Stimulated activated CD4-positive, alpha-beta T cell treated with anti-CD3 and anti-CD28 coated beads, TNF-alpha, amount 100 ng/mL, for 4 hours (primary cell): ENCODE measurements at places on chromosomes 1 and 21.

GRCh38 chr1:197519741-197520334 lies 251.8 kb downstream of the CRB1 start:
- DNase-seq: no peak

DNA sequence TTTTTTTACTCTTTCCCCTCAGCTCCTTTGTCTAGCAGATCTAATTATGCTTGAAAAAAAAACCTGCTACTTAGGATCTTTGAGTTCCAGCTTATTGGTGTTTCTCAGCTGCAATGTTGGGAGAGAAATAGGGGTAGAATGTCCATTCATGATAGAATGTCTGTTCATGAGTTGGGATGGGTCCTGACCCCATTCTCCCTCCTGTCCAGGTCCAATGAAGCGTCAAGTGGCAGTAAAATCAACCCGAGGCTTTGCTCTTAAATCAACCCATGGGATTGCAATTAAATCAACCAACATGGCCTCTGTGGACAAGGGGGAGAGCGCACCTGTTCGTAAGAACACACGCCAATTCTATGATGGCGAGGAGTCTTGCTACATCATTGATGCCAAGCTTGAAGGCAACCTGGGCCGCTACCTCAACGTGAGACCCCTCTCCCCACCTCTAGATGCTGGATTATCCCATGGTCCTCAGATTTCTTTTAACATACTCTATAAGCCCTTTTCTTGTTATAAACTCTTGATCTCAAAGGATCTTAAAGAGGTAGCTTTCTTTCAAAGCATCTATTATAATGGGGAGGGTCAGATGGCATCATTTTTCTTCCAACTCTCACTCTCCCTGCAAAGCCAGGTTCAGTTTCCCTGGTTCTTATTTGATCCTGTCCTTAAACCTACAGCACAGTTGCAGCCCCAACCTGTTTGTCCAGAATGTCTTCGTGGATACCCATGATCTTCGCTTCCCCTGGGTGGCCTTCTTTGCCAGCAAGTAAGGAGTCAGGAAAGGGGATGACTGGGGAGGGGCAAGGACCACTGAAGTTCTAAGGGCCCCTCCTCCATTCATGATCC lies 11.1 kb downstream of the CERS2 start:
- no peak for DNase-seq

GRCh38 chr1:167864392-167865032 lies 49.4 kb downstream of the ADCY10 start:
- DNase-seq: no peak

- DNase-seq: no peak
These were observed 5.8 kb upstream of the RERE start for GRCh38 chr1:8823295-8823664.

GRCh38 chr1:84090447-84091245 lies 53.4 kb upstream of the PRKACB start:
- no peak for DNase-seq

DNA sequence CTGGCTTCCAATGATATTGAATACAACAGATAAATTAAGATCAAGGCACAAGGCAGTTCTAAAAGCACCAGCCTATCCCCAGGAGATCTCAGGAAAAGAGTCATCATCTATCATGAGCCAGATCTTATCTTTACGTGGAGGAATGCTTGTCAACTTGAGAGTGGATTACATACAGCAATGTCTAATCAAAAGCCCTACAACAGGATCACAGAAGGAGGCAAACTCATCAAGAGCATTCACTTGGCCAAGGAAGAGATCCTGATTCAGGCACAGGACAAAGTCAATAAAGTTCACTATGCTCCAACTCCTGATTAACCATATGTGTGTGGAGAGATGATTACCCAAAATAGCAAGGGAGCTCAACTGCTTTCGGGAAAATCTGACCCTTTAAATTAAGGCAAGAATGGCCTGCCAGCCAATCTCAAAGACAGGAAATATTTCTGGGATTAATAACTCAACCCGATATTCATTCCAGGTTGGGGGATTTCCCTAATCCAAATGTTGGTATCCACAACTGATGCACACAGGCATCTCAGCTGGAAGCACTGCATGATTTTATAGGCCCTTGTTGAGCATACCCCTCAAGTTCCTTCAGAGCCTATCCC lies 33.7 kb downstream of the TBX15 start:
- DNase-seq: no peak

- DNase-seq: no peak
These were observed 17.0 kb upstream of the RUNX3 start for GRCh38 chr1:24946861-24947658.

- DNase-seq: no peak
These were observed 63.2 kb downstream of the STYXL2 start for GRCh38 chr1:167157114-167157513.

- DNase-seq: no peak
These were observed 83.9 kb downstream of the FASLG start for GRCh38 chr1:172742599-172743500.

GRCh38 chr1:6247651-6248050 lies 3.7 kb downstream of the HES3 start:
- DNase-seq: no peak

DNA sequence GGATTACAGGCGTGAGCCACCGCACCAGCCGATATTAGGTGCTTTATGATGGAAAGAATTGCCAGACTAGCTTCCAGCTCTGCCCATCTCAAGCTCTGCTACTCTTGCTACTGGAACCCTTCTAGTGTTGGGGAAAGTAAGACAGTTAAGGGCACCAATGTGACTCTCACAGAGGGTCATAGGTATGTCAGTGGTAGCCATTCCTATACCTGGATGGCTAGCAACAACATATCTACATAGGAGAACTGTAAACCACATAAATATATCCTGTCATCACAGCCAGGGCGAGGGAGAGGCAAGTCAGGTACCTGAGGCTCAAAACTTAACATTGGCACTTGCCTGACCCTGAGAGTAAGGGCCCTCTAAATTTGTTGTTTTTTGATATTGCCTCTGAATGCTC lies 1.7 kb upstream of the RHOU start:
- no peak for DNase-seq

DNA sequence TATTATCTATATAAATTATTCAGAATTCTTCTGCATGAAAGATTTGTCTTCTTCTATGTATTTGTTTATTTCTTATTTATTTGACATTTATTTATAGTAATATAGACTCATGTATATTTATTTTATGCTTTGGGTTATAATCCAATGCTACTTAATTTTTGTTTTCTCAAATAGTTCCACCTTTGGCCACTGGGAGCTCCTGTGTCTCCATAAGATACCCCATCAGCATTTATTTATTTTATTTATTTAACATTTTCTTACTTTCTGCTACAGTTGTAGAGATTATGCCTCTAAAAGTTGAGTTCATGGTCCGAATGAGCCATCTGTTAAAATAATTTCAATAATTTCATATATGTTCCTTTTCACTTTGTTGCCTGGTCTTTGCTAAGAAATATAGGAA lies 289.4 kb downstream of the ADGRL2 start:
- DNase-seq: no peak

- DNase-seq: no peak
These were observed 44.1 kb upstream of the EIF4G3 start for GRCh38 chr1:21220815-21221214.

DNA sequence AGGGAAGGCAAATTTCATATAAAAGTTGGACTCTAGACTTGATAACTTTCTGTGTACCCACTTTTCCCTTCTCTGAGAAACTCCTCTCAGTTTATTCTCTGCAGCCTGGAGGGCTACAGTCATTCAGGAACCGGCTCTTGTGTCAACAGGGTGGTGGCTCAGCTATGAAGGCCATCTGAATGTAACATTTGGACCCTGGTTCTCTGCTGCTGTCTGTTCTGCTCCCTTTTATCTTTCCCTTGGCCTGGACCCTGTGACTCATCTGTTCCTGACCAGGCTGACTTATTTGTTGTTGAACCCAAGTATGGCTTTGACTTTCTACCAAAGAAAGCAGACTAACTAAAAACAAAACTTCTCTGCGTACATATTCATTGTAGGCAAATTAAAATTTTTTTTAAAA lies 75.4 kb downstream of the CENPF start:
- no peak for DNase-seq

DNA sequence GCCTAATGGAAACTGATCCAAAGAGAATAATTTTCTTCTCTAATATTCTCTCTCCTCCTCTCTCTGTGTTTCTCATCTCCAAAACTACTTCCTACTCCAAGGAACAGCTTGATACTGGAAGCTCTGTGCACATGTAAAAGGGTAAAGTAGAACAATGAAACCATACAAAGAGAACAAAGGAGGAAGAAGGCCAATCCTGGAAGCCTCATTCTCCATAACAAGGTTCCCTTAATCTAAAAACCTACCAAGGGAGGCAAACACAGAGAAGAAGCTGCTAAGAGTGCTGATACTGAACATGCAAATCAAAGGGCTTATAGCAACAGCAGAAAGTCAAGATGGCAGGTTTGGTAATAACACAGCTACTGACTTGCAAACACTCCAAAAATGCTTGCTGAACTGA lies 44.4 kb downstream of the SIPA1L2 start:
- DNase-seq: no peak

- no peak for DNase-seq
These were observed 122.7 kb downstream of the ZBTB18 start for GRCh38 chr1:244173769-244174168.

GRCh38 chr1:200353232-200353631 lies 56.6 kb downstream of the ZNF281 start:
- no peak for DNase-seq

GRCh38 chr1:27275696-27276095 lies 41.3 kb downstream of the WDTC1 start:
- DNase-seq: no peak
